ENCODE measurements at places on chromosomes 2 and 18.

DNA sequence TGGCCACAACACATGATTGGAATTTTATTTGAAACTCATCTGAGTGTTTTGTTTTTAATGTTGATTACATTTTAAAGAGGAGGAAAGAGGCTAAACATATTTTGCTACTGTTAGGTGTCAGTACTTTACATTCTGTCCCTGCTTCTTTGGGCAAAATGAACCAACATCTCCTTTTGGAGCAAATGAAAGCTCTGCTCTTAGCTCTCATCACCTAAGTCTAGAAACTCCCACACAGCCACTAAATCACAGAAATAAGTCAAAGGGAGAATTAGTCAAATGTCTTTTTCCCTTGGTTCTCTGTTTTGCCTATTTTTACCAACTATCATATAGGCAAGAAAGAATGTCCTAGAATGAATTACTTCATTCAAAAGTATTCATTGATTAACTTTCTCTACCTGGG lies 666.8 kb downstream of the RNF144A start:
- DNase-seq = no peak

- DNase-seq = no peak
Observed at GRCh38 chr2:119257198-119257597, 33.6 kb downstream of the STEAP3 start.

DNA sequence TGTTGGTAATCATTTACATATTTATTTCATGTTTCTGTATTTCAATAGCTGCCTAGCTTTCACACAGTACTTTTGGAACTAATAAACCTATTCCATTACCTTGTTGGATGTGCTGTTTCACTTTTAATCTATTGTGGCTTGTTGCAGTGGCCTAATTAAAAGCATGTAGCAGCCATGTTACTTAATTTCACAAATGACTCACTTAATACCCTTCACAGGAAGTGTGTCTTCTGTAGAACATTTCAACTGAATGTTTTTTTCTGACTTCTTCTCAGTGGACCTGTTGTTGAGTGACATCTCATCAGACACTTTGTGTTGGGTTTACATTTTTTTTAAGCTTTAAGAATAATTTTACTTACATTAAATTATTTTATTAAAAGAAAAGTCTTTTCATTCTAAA lies 260.5 kb upstream of the THUMPD2 start:
- DNase-seq = no peak

- DNase-seq = no peak
Observed at GRCh38 chr2:130720528-130720927, 8.3 kb upstream of the GPR148 start.

DNA sequence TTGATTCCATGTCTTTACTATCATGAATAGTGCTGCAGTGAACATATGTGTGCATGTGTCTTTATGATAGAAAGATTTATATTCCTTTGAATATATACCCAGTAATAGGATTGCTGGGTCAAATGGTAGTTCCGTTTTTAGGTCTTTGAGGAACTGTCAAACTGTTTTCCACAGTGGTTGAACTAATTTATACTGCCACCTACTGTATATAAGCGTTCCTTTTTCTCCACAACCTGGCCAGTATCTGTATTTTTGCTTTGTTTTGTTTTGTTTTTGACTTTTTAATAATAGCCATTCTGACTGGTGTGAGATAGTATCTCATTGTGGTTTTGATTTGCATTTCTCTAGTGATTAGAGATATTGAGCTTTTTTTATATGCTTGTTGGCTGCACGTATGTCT lies 641.6 kb downstream of the SUCLG1 start:
- DNase-seq = no peak

DNA sequence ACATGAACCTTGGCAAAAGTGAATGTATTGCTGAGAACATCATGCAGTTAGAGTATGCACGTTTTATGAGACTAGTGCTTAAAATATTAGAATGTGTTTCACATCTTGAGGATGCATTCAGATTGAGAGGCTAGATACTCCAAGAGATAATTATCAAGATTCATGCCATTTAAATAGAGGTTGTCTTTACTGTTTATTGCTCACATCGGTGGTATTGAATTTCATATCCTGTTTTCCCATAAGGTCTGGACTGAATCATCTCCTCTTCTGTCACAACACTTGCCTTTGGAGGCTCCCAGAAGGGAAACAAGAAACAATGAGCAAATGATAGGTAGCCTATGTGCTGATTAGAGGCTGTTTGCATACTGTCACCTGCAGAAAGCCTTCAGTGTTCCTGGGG lies 83.8 kb downstream of the CLHC1 start:
- no peak for DNase-seq

GRCh38 chr2:100243631-100244030 lies 78.7 kb downstream of the LONRF2 start:
- no peak for DNase-seq

DNA sequence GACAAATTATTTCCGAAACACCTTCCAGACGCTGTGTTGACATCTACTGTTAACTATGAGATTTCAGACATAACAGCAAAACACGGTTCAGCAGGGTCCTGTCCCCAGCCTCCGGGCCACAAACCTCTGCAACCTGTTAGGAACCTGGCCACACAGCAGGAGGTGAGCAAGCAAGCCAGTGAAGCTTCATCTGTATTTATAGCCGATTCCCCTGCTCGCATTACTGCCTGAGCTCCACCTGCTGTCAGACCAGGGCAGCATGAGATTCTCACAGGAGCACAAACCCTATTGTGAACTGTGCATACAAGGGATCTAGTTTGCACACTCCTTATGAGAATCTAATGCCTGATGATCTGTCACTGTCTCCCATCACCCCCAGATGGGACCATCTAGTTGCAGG lies 31.1 kb downstream of the NDUFA10 start:
- DNase-seq = no peak

GRCh38 chr2:207879536-207879935 lies 109.8 kb upstream of the FZD5 start:
- DNase-seq = no peak

- DNase-seq = no peak
Observed at GRCh38 chr2:156333274-156333950, 891 bp upstream of the NR4A2 start.

DNA sequence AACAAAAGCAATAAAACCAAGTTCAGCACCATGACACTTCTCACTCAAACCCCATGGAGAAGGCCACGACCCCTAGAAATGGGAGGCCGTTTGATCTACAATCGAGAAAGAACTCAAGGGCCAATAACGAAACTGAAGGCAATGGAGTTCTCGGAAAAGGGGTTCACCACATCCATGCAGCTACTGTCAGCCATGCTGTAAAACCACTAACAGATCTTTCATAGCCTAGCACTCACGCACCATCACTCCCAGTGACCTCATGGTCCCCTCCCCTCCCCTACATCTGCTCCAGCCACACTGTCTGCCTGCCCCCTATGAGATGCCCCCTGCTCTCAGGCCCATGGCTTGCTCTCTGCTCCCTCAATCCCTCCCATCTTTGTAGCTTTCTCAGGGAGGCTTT lies 135.3 kb downstream of the TMEM163 start:
- no peak for DNase-seq

GRCh38 chr2:81987370-81987769 lies 1682.8 kb upstream of the LRRTM1 start:
- DNase-seq = no peak

DNA sequence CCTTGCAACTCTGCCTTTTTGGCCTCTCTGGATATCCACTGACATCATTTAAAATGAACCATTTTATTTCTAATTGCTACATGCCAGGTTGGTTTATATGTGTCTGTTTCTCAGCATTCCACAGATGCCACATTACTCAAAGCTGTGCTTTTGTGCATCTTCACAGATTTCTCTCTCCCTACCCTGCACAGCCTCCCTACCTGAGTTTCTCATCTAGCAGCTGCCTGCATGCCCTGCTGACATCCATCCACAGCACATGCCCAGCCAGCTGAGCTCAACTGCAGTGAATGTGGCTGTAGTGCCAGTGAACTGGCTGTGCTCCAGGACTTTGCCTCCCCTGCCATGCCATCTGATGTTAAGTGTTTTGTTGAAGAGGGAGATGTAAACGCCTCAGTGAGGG lies 44.5 kb downstream of the PKP4 start:
- no peak for DNase-seq

DNA sequence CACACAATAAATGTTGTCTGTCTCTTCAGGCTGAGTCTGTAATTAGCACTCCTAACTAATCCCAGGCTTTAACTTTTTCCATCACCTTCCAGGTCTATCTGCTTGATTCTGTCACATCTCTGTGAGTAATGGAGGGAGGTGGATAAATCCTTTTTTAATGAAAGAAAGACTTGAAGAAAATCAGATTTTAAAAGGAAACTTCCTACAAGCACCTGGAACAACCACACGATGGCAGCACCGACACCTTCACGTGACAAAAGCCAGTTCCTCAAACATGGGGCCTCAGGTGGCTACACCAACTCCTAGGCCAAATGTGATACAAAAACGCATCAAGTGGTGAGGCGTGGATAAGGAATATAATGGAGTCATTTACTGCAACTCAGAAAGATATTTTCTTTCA lies 41.8 kb downstream of the TGFBRAP1 start:
- DNase-seq = no peak

- no peak for DNase-seq
Observed at GRCh38 chr18:30359521-30359920, 683.0 kb downstream of the DSC3 start.

- DNase-seq = no peak
Observed at GRCh38 chr2:167140767-167141166, 252.5 kb downstream of the XIRP2 start.

GRCh38 chr18:77299706-77300105 lies 50.1 kb downstream of the GALR1 start:
- no peak for DNase-seq

DNA sequence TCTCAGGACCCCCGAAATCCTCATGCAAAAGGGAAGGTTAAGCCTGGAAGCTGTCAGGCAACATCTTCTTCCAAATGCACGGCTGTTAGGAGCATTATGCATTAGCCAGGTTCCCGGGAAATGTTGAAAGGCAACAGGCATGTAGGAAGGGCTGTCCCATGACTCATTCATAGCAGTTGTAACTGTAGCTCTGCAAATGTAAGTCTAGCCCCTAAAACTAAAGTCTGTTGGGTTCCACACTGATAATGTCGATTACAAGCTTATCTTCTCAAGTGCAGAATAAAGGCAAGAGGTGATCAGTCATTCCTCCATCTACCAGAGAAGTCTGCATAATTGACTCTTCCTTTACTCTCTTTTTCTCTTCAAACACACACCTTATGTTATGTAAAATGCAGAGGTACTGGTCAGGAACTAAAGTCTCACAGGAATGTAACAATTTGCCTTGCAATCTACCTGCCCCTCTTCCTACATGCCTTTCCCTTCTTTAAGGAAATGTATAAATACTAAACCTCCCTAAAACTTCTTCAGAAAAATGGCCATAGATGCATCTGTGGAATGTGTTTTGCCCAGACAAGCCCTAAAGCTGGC lies 99.8 kb downstream of the AKAIN1 start:
- no peak for DNase-seq

DNA sequence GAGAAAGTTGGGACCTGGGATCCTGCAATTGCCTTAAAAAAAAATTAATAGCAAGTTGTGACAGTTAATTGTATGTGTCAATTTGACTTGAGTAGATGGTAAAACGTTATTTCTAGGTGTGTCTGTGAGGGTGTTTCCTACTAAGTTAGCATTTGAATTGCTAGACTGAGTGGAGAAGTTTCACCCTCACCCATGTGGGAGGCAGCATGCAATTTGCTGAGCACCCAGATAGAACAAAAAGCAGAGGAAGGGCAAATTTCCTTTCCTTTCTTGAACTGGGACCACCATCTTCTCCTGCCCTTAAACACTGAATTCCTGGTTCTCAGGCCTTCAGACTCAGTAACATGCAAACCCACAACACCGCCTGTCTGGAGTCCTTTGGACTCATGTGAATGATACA lies 455.7 kb downstream of the GALR1 start:
- DNase-seq = no peak

- DNase-seq = no peak
Observed at GRCh38 chr18:41809652-41810051, 145.4 kb upstream of the PIK3C3 start.

GRCh38 chr2:95333056-95333455 lies 35.9 kb downstream of the KCNIP3 start:
- DNase-seq = no peak

DNA sequence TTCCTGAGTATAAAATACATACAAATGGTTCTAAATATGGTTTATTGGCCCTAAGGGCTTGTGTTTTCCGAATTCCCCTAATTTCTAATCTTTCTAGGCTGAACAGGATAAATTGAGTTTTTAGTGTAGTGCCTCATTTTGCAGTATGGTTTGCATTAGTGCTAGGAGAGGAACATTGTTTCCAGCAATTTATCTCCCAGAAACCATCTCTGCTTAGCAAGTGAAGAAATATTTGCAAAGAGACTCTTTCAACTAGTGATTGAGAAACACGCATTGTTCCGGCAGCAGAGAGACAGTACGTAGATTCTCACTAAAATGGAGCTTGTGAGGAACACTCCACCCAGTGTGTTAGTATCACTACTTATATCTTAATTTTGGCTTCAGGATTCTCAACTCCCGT lies 177.8 kb upstream of the EPAS1 start:
- no peak for DNase-seq

GRCh38 chr2:215749092-215749957 lies 264.0 kb downstream of the MREG start:
- no peak for DNase-seq

DNA sequence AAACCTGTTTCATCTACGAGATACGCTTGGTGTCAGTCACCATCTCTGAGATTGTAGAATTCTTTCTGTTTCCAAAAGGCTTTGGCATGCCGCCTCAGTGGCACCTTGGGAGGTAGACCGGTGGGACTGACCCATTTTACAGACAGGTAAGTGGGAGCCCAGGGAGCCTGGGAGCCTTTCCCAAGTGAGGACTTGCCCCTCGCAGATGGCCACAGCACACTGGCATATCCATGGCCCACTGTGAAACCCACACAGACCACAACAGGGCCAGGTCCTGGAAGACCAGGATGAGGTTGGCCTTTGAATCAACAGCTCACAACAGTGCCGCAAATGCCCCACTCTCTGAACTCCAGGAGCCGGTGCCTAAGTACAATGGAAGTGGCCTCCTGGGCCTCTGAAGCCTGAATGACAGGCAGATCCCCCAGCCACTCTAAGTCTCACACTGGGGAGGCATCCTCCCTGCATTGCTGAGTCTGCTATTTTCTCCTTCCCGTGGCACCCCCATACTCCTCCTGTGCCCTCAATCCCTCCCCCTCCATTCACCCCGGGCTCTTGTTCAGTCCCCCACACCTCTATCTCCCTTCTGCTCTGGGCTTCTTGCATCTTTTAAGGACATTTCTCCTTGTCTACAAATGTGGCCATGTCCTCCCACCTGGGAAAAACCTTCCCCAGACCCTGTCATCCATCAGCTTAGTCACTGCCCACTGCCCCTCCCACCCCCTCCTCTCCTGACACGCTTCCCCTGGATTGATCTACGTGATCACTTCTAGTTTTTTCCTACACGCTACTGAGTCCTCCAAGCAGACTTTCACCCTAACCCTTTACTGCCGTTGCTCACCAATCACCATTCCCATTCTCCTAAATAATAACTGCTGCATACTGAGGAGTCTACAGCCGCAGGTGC lies 26.2 kb downstream of the CENPA start:
- DNase-seq = no peak

GRCh38 chr2:177651833-177652232 lies 259.3 kb downstream of the AGPS start:
- no peak for DNase-seq

All from T-helper 9 cell (primary cell).